ENCODE measurements at places on chromosomes 4 and X.

GRCh38 chrX:79036157-79036880 is 91.1 kb downstream of the P2RY10 start:
- no peak for DNase-seq

- no peak for DNase-seq
These were observed 36.8 kb upstream of the ARSD start for GRCh38 chrX:2965965-2966364.

GRCh38 chr4:99803566-99804101 is 13.0 kb upstream of the DAPP1 start:
- DNase-seq: no peak

GRCh38 chr4:172736046-172736445 is 432.6 kb upstream of the GALNT7 start:
- DNase-seq: no peak

DNA sequence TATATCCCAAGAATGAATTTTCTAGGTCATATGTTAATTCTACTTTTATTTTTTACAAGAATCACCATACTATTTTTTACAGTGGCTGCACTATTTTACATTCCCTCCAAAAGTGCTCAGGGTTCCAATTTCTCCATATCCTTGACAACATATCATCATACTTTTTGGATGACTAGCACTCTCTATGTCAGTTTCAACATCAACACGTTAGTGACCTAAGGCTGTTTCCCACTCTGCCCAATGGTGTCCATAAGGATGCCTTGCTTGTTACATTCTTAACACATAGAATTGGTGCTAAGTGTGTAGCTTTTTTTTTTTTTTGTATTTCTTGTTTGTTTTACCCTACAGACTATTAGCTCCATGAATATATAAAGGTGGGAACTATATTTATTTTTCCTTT is 175.4 kb downstream of the PCDH10 start:
- DNase-seq: no peak

DNA sequence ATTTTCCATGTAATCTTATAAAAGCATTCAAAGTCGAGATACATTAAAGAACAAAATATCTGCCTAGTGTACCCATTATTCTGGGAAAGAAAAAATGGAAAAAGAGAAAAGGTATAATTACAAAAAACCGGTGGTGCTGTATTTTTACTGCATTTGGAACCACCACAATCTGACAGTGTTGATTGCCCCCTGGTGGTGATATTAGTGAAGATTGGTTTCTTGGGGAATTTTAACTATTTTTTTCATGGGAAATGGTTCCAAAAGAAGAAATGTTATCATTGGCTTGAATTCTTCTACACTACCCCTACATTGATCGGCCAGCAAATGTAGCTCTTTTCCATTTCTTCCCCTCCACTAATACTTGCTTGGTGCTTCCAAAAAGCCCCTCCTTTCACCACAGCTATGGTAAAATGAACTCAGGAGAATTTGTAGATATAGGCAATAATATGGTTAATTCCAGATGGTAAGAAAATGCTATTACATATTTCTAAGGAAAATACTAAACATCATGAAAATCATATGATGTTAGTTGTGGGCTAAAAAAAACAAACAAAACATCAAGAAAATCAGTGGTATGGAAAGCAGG is 50.0 kb downstream of the COX18 start:
- no peak for DNase-seq

- DNase-seq: no peak
These were observed 7.0 kb downstream of the TACC3 start for GRCh38 chr4:1728061-1728980.

- no peak for DNase-seq
These were observed 405.4 kb upstream of the TECRL start for GRCh38 chr4:64814616-64815015.

DNA sequence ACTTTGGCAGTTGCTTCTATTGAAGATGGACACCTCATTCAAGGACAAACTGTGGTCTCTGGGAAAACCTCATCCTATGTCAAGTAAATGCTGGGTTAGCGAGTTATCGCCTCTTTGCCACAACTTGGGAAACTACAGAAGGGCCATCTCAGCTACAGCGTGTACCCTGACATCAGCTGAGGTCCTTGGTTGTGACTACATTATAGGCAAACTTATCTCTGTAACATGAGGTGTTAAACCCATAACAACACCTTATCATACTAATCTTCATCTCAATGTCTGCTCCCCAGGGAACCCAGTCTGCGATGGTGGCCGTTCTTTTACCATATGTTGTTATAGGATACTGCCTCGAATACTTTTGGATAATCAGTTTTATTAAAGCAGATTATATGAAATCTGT is 1862.7 kb downstream of the STIM2 start:
- DNase-seq: no peak

GRCh38 chrX:107632346-107632745 is 4.0 kb downstream of the PRPS1 start:
- no peak for DNase-seq

DNA sequence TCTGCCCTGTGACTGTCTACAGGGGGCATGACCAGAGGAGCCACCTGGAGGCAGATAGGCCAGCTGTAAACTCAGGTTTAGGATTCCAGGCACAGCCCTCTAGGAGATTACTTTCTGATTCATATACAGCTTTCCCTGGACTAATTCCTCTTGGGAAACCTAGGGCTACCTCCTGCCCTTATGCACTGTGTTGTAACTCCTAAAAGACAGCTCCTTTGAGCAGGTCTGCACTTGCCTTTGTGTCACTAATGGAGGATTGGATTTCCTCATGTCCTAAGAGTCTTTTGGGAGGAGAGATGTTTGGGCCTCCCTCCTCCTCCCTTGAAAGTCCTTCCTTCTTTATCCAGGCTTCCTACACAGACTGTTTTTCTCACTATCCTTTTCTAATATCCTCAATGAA is 202.0 kb downstream of the PCDH19 start:
- no peak for DNase-seq

DNA sequence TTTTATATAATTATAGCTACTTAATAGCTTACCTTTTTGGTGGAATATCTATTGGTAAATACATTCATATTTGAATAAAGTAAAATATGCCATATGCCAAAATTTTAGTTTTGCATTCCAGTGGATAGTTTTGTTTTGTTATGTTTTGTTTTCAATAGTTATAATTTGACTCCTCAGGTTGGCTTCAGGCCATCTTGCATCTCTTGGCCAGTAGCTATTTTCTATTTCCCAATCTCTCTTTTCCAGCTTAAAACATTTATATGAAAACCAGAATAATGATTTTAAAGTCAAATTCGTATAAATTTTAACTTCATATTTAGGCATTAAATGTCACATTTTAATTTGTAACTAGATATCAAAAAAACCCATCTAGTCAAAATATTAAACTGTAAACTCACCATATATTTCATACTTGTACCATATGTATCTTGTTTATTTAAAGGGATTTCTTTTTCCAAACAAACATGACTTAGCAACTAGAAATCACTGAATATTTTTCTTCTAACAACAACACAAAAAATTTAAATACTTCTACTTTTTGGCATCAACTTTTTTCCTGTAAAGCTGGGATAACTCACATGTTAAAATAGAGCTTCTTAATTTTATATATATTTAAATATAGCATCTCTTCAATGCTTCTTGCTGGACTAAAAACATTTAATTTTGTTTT is 1209.6 kb downstream of the PCDH7 start:
- DNase-seq: no peak

Data from natural killer cell treated with Interleukin-12 subunit alpha and Interleukin-12 subunit beta and Interleukin-15 and Interleukin-18, amount 100 ng/mL, for 72 hours (primary cell).